Endothelial cell (in vitro differentiated cells): ENCODE measurements at places on chromosomes 5 and 9. TPM values are rescaled to one million over a fixed set of nuclear protein-coding genes. Genes with fewer than 3 reads are reported as not detected.

GRCh38 chr9:84903963-84904362, 234.4 kb downstream of the NTRK2 start:
- DNase-seq = no peak

DNA sequence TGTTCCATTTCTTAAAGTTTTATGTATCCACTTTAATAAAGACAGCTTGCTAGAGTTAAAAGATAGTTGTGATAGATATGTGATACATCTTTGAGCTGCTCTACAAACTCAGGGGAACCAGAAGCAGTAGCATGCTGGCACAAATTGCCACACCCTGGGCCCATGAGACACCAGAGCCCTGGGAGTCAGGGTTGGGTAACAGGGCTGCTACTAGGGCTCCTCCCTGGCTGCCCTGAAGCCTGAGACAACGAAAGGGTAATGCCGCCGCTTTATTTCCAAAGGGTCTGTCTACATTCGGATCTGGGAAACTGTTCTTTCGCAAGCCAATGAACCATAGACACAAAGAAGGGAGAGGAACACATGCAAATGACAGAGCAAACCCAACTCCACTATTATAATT, 29.2 kb downstream of the PTPN3 start:
- DNase-seq = no peak

GRCh38 chr5:89064054-89064453, 181.1 kb upstream of the MEF2C start:
- DNase-seq = no peak

GRCh38 chr5:127987354-127988145, 96.0 kb upstream of the SLC12A2 start:
- no peak for DNase-seq

The VCAN gene
- total RNA-seq = 203 TPM

The OTULINL gene
- 5.8 TPM for total RNA-seq

GRCh38 chr9:132401824-132402223, 4.8 kb downstream of the TTF1 start:
- DNase-seq = no peak

GRCh38 chr5:139901986-139902385, 106.4 kb downstream of the PSD2 start:
- DNase-seq = no peak

DNA sequence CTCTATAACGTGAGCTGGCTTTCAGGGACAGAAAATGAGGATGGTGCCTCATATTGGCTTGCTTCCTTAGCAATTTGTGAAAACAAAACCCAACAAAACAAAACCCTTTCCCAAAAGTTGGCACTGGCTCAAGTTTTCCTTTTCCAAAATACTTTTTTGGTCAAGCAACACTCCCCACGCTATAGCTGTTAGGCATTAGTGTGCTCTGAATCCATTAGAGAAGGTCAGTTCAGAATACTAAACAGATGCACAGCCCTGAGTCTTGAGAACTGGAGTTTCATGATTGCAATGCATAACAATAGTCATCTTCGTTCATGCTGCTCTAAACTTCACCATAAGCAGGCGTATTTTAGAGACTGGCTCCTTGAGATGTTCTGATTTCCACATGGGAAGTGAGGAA, 172.0 kb upstream of the KLF9 start:
- DNase-seq = no peak

DNA sequence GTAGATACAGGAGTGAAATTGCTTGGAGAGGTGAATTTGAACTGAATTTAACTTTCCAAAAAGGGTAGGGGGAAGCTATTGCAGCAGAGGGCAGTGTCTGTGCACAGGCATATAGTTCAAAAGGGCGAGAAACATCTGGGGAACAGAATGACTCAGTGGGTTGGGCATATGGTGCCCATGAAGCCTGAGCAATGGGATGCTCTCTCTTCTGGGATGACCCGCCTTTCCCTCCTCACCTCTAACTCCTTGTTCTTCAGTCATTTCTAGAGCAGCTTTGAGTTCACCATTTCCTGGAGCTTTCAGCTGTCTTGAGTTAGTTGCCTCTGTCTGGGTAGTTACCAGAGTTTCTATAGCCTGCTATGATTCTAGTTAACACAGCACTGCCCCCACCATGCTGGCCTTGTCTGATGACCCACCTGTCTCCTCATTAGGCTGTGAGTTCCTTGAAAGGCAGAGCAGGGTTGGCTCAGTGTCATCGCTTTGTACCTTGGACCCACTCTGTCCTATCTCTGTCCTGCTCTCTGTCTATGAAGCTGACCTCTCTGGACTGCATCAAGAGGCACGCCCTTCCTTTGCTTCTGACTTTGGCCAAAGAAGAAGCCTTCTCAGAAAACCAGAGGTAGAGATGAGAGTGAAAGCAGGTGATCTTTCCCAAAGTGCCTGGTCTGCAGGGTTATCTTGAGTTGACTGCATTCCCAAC, 299.6 kb upstream of the KLF4 start:
- no peak for DNase-seq

The ACER2 gene
- total RNA-seq = 9.6 TPM

- peak; percentile 13 for DNase-seq
Measured at GRCh38 chr5:67058998-67059743, 137.4 kb downstream of the CD180 start.

DNA sequence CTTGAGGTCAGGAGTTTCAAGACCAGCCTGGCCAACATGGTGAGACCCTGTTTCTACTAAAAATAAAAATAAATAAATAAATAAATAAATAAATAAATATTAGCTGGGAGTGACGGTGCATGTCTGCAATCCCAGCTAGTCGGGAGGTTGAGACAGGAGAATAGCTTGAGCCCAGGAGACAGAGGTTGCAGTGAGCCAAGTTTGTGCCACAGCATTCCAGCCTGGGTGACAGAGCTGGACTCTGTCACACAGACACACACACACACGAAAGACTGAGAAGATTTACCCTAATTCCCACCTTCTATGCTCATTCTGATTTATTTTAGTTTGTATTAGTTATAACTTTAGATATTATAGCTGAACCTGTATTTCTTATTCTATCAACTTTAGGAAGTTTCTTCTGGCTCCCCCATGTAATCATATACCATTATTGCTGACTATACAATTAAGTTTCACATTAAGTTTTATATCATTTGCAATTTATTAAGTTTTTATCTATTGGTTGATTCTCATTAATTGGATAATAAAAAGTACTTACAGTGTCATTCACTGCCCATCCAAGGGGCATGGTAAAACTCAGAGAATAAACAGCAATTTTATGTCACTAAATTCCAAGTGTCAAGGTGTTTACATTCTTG, 20.8 kb downstream of the ABHD17B start:
- no peak for DNase-seq

- DNase-seq = no peak
Measured at GRCh38 chr5:103397739-103398581, 139.4 kb downstream of the MACIR start.

GRCh38 chr5:59293700-59294099, 599.8 kb downstream of the PDE4D start:
- DNase-seq = no peak

DNA sequence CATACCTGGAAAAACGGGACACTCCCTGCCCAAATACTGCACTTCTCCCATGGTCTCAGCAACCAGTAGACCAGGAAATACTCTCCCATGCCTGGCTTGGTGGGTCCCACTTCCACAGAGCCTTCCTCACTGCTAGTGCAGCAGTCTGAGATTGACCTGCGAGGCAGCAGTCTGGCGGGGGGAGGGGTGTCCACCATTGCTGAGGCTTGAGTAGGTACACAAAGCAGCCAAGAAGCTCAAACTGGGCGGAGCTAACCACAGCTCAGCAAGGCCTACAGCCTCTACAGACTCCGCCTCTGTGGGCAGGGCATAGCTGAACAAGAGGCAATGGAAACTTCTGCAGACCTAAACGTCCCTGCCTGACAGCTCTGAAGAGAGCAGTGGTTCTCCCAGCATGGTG, 191.5 kb upstream of the FTMT start:
- DNase-seq = no peak

- no peak for DNase-seq
Measured at GRCh38 chr9:138015021-138015829, 137.6 kb downstream of the CACNA1B start.

GRCh38 chr5:20833081-20833627, 845.2 kb upstream of the CDH18 start:
- DNase-seq = no peak

DNA sequence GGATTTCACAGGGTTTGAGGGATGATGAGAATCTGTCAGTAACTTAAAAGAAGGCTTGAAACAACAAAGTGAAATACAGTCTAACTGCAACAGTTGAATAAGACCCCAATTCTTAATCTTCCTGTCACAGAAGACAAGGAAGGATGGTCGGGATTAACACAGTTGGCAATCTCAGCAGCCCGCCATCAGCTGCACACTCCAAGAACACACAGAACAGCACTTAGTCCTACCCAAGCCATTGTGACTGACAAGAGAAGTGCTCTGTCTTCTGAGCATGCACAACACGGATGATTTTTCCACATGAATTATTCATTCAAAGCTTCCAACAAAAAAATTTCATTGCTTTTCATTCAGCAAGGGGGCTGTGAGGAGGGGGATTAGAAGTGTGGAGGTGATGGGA, 576.1 kb downstream of the TLE4 start:
- no peak for DNase-seq

The CTXN3 gene
- 5.4 TPM for total RNA-seq

The ZDHHC11B gene
- not detected for total RNA-seq

GRCh38 chr5:156021866-156022265, 305.1 kb upstream of the SGCD start:
- no peak for DNase-seq
